Esophagus muscularis mucosa (tissue), 4 donors: ENCODE measurements at places on chromosomes 2 and 18. TPM values are rescaled to one million over a fixed set of nuclear protein-coding genes. Genes with fewer than 3 reads are reported as not detected.

GRCh38 chr2:3637311-3637675 lies 20.7 kb upstream of the ALLC start:
- no peak overlapping the region for H3K4me3 ChIP-seq
- no peak for DNase-seq
- no peaks in the 10 kb centered on the region for H3K4me1 ChIP-seq
- H3K27ac ChIP-seq = no peak overlapping the region
- H3K36me3 ChIP-seq = no peaks in the 10 kb centered on the region

DNA sequence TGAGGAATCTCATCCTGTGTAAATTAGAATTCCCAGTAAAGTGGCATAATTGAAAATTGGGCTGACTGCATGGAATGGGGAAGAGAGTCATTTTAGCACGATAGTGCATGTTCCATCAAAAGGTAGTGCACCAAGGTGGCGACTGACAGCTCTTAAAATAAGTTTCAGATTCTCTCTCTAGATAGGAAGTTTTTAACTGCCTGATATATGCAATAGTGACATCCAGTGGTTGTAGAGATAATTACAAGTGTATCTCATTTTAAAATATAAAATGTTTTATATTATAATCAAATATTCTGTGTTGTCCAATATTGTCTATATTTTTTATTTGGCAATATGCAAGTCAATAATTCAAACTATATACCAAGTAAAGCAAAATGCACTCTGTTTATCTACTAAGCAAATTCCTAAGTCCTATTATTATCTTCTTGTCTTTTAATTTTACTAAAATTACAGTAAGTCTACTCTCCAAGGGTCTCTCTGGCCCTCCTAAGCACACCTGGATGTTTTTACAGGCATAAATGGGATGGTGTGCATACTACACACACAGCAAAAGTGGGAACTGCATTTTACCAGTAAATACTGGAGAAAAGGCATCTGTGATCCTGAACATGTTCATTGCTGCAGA lies 397.7 kb upstream of the HNRNPA3 start:
- no peaks in the 10 kb centered on the region for H3K36me3 ChIP-seq
- H3K4me1 ChIP-seq = no peaks in the 10 kb centered on the region
- H3K27ac ChIP-seq = no peak overlapping the region
- no peak for DNase-seq
- no peak overlapping the region for H3K4me3 ChIP-seq
- no peaks in the 10 kb centered on the region for H3K27me3 ChIP-seq

GRCh38 chr2:233912691-233913423 lies 4.3 kb upstream of the TRPM8 start:
- no peaks in the 10 kb centered on the region for H3K4me1 ChIP-seq
- peaks cover 39% of the 10 kb centered on the region for H3K27me3 ChIP-seq
- H3K36me3 ChIP-seq = no peaks in the 10 kb centered on the region
- no peak overlapping the region for H3K27ac ChIP-seq

DYNAP gene
- not detected for total RNA-seq

DNA sequence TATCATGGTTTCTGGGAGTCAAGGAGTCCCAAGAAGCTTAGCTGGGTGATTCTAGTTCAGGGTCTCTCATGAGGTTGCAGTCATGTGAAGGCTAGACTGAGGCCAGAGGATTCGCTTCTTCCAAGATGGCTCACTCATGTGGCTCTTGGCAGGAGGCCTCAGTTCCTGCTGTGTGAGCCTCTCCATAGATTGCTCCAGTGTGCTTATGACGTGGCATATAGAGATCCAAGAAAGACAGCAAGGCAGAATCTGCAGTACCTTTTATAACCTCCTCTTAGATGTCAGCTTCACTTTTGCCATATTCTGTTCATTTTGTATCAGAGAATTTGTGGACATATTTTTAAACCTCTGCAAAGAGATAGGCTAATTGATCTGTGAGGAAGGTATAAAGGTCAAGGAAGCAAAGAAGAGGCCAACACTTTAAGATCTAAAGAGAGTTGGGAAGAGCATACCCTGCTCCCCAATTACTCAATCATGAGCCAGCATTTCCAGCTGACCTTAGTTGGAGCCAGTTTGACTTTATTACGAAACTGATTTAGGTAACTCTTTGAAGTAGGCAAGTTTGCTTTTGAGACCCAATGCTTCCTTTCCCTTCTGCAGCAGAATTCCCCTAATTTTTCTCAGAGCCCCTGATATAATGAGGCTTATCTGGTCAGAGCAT lies 134.7 kb downstream of the EML6 start:
- H3K4me3 ChIP-seq = no peak overlapping the region
- no peak overlapping the region for H3K27ac ChIP-seq
- no peaks in the 10 kb centered on the region for H3K36me3 ChIP-seq
- DNase-seq = no peak

DNA sequence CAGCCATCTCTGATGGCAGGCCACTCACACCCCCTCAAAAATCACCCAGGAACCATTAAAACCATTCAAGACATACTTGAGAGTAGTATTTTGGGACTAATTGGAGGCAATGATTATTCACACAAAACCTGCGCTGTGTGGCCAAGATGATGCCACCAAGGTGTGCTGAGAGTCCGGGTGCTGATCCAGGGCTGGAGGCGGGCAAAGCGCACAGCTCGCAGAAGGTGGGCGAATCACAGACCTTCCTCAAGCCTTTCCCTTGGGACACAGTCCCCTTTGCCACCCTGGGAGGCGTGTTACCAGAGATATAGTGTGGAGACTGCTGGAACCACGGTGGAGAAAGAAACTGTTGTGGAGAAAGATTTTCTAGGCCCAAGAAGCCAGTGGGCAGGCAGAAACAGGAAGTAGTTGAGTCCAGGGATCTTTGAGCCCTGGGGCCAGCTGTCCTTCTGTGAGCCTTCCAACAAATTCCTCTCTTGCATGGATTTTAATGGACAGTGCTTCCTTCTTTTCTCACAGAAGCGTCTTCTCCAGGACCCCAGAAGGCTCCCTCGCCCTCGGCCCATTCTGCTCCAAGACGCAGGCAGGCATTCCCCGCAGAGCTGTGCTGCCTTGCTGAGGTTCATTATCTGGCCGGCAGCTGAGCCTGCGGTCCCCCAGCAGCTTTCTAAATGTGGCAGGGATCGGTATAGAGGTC lies 8.0 kb downstream of the COPS9 start:
- H3K4me1 ChIP-seq = no peaks in the 10 kb centered on the region
- peaks cover 52% of the 10 kb centered on the region for H3K36me3 ChIP-seq
- H3K27me3 ChIP-seq = no peaks in the 10 kb centered on the region

DNA sequence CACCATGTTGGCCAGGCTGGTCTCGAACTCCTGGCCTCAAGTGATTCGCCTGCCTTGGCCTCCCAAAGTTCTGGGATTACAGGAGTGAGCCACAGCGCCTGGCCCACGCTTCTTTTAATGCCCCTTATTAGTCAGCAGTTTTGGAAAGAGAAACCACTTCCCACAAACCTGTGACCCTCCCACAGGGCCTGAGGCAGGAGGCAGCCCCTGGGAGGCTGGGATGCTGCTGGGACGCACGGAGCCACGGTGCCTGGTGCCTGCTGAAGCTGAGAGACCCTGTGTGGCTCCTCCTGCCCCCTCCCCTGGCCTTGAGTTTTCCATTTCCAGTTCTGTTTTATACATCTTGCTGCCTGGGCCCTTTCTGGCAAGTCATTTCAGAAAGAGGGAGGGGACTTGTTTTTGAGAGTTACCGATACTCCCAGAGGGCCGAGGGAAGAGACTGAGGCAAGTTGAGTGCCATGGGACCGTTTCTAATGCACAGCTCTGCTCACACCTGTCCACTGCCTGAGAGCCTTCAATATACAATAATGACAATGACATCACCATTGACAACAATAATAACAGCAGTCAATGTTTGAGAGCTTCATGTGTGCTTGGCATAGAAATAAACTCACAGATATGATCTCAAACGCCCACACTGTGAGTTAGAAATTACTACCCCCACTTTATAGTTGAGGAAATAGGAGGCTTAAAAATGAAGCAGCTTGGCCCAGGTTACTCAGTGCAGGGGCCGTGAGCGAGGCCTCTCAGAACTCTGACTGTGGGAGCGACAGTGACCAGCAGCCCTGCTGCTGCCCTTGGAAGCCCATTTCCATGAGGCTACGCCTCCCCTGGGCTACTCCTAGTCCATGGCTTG lies 78.1 kb upstream of the YWHAQ start:
- H3K4me3 ChIP-seq = no peak overlapping the region
- H3K36me3 ChIP-seq = no peaks in the 10 kb centered on the region
- no peaks in the 10 kb centered on the region for H3K27me3 ChIP-seq
- peaks cover 1% of the 10 kb centered on the region for H3K4me1 ChIP-seq
- no peak for DNase-seq

DNA sequence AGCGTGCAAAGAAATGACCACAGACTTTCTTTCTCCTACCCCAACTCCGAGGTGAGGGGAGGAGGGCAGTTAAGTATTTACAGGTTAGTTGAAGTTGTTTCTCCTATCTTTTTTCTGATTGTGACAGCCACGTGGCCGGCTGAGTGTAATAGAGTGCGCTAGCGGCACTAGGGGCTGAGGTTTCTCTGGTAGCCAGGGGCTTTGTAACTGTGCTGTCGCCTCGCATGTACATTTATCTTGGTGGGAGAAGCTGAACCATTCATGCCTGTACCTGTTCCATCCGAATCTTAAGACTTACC lies 214.1 kb upstream of the STON1 start:
- no peaks in the 10 kb centered on the region for H3K27me3 ChIP-seq
- no peaks in the 10 kb centered on the region for H3K36me3 ChIP-seq
- no peak for DNase-seq
- H3K4me1 ChIP-seq = peaks cover 7% of the 10 kb centered on the region
- H3K27ac ChIP-seq = peak overlapping the region; percentile 91

DNA sequence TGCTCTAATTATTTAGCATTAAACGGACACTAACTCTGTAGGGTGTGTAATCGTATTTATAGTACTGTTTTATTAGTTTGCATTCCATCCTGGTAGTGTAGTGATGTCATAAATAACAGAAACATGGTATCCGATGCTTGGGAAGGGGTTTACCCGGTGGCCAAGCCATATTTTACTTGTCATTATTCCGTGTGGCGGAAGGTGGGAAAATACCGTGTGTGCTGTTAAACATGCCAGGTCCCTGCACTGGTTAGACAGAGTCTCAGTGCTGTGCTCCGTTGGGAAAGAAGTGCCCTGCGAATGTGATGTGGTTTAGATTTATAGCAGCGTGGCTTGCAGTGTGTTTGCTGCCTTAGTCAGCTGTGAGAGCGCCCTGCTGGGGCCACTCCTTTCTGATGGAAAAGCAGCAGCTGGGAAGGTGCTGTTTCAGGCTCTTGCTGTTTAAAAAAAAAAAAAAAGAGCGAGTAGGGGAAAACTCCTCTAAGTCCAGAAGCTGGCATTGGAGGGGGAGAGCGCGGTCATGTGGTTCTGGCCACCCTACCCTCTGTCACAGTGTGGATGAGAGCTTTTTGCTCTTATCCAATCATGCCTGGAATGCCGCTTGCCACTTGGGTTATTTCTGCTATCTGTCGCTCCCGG lies 211.0 kb downstream of the NEDD4L start:
- peak; percentile 53 for DNase-seq
- peaks cover 12% of the 10 kb centered on the region for H3K4me1 ChIP-seq

- H3K4me1 ChIP-seq = no peaks in the 10 kb centered on the region
- H3K36me3 ChIP-seq = no peaks in the 10 kb centered on the region
- peak; percentile 50 for DNase-seq
- H3K27me3 ChIP-seq = no peaks in the 10 kb centered on the region
- no peak overlapping the region for H3K4me3 ChIP-seq
These were observed 244.1 kb upstream of the TNP1 start for GRCh38 chr2:217103752-217104545.
